ENCODE measurements at places on chromosomes 5 and 9.

DNA sequence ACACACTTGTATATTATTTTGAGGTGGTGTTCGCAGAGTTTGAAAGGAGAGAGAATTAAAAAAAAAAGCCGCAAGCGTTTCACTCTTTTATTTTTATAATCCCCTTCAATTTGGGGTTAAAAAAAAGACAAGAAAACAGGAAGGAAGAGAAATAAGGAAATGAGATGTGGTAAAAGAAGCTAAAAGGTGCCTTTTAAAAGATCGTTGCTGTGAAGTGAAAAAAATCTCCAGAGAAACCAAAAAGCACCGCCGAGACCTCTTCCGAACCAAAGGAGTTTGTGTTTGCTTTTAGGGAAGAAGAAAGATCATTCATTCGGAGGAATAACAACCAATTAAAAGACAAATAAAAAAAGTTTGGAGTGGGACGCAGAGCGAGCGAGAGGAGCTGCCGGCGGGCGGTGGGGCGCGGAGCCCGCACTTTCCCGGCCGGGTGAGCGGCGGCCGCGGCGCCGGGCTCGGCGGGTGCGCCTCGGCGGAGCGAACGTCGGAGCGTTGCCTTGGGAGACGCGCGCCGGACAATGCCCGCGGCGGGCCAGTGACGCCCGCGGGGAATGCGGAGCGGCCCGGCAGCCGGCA, 355 bp downstream of the TLE4 start:
- peak; percentile 74 for DNase-seq

DNA sequence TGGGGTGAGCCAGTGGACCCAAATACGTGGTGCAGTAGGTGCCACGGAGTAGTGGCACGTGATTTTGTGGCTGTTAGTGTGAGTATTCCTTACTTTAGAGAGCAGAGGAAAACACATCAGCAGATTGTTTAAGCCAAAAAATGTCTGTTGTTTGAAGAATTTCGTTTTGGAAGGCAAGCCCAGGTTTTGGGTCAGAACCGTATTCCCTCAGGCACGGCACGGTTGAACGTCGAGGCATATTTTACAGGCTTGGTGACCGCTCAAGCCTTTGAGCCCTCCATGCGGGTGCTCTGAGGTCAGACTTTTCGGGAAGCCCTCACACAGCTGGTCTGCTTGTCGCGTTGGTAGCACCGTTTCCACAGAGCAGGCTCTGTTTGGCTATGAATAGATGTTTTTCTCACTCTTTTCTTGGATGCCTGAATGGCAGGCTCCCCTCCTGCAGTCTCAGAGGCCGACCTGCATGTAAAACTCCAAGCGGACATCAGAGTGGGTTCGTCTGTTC, 27.2 kb downstream of the NEK6 start:
- DNase-seq: no peak

- no peak for DNase-seq
These were observed 4.8 kb upstream of the F2RL1 start for GRCh38 chr5:76813982-76814562.

DNA sequence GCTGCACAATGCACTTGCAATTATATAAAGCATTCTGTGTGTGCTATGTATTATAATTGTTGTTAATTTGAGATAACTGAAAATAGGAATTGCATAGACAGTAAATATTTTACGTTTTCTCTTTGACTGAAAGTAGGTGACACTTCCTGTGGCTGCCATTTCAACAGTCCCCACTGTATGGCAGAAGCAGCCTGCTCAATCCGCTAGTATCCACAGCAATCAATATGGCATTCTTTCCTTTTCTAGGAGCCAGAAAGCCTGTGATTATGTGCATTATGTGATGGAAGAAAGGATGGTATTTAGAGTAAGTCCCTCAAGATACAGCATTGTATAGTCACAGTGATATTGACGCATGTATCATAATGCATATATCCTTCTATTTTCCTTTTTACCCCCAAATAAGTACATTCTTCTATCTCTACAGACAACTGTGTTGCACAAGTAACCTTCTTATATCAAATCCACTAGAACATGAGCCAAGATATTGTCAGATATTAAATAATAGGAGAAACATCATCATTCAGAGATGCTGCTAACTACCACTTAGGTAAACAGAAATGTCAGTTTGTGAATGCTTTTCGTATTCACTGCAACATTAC, 59.7 kb downstream of the CARTPT start:
- DNase-seq: no peak

GRCh38 chr5:77015938-77016569, 14.2 kb upstream of the AGGF1 start:
- peak; percentile 32 for DNase-seq

GRCh38 chr9:114065304-114065703, 12.8 kb downstream of the AMBP start:
- DNase-seq: no peak

GRCh38 chr5:136701191-136701590, 335.8 kb upstream of the TRPC7 start:
- DNase-seq: no peak

DNA sequence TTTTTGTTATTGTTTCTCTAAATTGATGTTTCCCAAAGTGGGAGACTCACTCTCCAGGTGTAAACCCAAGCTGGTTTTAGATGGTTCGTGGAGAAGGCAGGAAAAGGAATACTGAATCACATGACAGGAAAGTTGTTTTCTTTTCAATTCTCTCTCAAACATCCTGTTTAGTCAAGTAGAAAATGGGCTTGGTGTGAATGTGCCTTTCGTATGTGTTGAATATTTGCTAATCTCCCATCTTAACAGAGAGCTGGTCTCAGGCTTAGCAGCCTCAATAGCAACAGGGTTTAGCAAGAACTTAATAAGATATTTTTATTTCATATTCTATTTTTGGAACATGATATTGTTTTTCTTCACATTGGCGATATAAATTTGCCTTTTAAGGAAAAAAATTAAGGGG, 119.7 kb downstream of the INSYN2B start:
- no peak for DNase-seq

DNA sequence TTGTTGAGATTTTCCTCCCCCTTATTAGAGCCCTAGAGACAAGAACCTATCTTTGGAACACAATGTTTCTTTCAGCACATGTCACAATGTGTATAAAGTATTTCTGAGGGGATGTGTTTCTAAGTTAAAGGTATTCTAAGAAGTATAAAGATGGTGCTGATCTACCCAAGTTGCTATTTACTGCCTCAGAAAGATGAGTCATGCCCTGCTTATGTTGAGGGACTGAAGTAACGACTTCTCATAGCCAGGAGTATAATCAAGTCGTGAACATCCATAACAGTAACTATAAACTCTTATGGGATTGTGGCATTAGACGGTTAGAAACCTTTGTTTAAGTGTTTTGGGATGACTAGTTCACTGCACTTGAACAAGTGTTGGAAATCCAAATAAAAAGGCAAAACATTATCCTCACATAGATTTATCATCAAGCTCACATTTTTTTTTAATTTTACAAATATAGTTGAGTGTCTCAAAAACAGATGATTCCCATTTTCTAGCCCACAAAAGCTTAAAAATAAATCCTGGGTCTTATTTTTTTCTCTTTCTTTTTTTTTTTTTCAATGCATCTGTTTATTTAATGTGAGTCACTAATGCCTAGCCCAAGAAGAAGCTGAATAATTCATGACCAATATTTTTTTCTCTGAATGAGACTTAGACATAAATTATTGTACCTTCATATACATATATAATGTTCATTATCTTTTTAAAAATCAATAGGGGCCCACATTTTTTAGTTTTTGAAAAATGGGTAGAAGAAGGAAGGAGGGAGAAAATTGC, 12.2 kb upstream of the TMEM252 start:
- no peak for DNase-seq

GRCh38 chr5:173229382-173229959, 5.5 kb downstream of the NKX2-5 start:
- DNase-seq: no peak

DNA sequence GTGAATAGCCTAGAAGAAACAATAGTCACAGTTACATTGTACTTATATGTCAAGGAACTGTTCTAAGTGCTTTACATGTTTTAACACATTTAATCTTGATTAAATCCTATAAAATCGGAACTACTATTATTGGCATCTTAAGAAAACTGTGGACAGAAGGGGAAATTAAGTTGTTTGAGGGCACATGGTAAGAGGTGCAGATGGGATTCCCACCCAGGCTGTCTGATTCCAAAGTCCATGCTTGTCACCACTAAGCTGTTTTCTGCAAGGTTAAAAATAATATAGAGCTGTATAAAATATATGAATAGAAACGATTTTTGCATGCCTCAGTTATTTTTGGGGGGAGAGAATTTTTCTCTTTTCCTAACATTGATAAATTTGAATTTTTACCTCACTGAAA, 194.6 kb upstream of the KLF9 start:
- DNase-seq: no peak

DNA sequence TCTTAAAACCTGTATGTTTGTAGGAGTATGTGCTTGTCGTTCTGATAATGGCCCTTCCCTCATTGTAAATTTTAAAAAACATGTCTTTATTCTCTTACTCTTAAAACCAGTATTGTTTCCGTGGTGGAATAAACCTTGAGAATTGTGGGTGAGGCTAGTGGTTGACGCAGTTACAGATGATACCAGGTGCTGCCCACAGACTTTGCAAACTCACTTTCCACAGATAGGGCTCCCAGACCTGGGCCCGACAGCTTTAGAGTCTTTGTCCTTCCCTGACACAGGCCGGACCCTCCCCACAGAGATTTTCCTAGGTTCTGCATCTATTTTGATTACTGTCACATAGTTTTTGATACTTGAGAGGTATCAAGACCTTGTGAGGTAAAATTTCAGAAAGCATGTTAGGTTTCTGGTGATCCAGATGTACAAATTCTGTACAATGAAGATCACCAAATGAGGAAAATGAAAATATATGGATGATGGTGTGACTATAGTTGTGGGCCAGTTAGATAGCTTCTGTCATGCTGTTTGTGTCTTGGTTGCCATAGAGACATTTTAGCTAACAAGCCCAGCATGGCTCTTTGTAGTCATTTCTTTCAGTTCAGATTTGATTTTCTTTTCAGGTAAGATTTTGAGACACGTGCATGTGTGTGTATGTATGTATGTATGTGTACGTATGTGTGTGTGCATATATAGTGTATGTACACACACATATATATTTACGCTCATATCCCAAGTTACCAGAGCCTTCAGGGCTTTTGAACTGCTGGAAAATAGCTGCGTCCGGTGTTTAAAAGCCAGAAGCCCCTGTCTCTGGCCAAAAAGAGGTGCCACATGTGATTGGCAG, 33.8 kb downstream of the DMRT1 start:
- DNase-seq: no peak

DNA sequence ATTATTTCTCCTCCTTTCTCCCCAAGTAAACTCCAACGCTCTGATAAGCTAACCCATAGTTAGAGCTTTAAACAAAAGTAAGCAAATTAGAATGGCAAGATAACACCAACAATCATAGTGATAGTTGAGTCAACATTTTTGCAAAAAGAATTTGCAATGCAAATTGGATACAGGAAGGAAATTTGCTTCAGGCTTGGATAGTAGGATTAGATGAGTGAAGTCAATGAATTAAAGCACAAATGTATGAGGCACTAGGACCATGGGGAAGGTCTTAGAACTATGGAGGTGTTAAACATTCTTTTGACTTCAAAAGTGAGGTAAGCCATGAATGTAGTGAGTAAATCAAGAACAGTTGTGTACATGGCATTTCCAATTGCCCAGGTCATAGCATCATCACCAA, 289.8 kb upstream of the GRAMD2B start:
- no peak for DNase-seq

DNA sequence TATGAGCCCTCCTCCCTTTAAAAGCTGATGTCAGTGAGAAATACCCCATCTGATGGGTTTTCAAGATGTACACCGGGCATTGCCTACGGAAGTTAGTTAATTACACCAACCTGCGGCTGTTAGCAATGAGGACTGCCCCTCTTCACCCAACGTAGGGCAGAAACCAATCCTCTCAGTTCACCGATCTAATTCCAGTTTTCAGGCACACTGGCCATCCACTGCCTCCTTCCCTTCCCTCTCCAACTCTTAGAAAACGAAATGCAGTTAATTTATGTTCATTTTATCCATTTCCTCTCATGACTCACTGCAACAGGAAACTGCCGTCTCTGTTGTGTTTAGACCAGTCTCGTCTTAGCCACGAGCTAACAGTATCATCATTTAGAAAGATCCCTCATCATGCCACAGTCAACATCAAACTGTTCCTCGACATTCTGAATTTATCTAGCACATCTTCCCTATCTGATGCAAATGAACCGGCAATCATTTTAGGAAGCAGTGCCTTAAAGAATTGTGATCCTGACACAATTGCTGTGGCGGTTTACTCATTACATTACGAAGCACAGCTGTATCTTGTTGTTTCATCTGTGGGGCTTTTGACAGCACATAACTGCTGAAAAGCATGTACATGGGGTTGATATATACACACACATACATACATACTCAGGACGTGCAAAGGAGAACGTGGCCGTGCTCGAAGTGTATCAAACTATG, 168.6 kb downstream of the EFNA5 start:
- peak; percentile 39 for DNase-seq

DNA sequence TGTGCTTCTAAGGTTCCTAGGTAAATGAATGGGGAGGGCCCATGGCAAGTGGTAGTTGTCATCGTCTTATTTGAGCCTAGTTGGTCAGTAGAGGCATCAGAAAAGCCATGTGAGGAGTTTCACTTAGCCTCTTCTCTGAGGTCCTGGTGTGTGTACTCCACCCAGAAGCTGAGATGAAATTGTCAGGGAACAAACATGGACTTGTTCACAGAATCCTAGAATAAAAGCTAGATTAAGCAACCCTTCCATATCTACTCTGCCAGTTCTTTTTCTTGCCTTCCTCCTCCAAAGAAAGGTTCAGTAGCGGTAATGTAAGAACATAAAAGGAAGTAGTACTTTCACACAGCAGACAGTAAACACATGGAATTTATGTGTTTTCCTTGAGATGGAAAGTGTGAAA, 70.4 kb downstream of the ARHGAP26 start:
- DNase-seq: no peak

DNA sequence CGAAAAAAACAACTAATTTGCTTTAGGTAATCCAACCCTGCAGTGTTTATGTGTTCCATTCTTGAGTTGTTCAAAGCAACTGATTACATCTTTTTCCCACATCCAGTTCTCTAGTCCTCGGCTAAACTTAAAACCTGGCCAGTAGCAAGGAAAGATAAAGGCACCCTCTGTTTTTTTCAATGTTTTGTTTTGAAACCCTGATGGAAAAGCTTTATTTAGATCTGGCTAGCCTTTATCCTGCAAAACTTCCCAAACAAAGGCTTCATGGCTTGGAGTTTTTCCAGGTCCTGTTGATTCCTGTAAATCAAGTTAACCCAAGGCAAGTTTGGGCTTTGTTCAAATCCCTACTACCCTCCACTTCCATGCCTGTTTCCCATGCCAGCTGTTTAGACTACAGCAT, 105.1 kb downstream of the CEMIP2 start:
- no peak for DNase-seq

Measured in natural killer cell (primary cell).